ENCODE measurements at places on chromosomes 2 and 18.

GRCh38 chr18:49968644-49969309, 155.4 kb upstream of the ACAA2 start:
- no peak for DNase-seq

DNA sequence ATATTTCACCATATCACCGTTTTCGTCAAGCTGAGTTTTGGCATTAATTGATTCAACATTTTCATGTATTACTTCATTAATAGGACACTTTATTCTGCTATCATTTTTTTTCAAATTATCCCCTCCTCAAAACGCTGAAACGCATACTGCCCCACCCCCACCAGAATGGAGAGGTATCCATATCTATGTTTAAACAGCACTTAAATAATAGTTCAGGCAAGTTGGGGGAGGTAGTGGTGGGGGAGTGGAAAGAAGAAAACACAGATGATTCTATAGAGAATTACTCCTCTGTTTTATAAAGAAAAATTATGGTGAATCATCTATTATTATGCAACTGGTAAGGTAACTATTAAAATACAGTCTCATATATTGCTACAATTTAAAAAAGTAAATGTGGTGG, 314.4 kb upstream of the ZEB2 start:
- no peak for DNase-seq

DNA sequence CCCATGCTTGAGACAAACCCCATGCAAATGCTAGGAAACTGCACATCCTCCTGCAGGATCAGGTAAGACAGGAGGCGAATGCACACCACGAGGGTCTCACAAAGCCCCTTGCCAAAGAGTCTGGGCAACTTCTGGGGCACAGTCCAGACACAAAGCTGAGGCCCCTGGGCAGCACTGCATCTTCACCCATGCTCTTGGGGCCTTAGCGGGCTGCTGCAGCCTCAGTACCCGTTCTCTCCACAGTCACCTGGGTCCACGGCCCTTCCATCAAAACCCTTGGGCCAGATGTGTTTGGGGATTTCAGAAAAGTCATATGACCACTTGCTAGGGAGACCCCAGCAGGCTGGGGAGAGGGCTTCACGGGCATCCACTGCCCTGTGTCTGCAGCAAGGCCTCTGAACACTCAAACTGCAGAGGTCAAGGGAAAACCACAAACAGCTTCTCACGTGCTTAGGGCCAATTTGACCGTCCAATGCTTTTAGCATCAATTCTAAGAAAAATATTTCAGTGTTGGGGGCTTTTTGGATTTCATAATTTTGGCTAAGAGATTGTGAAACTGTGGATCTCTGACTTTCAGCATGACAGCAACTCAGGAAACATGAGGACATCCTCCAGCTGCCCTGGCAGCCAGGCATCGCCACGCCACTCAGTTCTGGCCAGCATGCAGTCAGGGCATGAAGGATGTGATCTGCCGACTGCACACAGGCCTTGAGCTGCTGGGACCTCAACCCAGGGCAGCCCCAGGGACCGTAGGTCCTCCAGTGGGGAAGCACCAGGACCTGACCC, 20.0 kb downstream of the PASK start:
- DNase-seq, result no peak

DNA sequence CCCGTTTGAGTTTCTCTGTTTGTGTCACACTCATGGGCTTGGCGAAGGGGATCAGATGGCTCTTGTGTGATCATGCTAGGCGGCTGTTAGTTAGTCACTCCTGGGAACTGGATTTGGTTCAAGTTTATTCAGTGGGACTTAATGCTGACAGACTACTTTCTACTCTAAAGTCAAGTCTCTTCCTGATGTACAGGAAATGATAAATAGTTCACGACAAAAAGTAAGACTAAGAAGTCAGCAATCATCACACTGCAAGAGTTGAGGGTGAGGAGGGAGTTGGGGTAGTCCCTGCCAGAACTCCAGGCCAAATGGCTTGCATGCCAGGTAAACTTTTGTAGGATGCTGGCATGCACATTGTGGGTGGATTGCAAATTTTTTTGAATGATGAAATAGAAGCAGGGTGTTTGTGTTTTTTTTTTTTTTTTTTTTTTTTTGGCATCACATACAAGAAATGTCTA, 25.1 kb upstream of the CCL20 start:
- no peak for DNase-seq

DNA sequence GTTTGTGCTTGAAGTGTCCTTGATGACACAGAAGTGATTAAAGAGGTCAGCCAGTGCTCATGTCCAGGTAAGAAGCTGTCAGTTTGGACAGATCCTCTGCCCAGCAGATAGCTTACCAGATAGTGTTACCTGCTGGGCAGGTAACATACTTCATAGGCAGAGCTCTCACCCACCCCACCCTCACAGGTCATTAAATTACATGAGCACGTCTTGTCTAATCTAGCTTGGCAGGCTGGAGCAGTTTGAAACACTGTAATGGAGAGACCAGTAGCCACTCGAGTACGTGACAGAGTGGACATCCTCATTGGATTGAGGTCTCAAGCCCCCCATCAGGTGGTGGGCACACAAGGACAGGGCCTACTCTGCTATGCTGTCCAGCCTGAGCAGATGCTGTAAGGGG, 27.1 kb downstream of the TTC32 start:
- DNase-seq, result no peak

- DNase-seq, result no peak
Observed at GRCh38 chr18:5391409-5391808, 95.9 kb upstream of the ZBTB14 start.

DNA sequence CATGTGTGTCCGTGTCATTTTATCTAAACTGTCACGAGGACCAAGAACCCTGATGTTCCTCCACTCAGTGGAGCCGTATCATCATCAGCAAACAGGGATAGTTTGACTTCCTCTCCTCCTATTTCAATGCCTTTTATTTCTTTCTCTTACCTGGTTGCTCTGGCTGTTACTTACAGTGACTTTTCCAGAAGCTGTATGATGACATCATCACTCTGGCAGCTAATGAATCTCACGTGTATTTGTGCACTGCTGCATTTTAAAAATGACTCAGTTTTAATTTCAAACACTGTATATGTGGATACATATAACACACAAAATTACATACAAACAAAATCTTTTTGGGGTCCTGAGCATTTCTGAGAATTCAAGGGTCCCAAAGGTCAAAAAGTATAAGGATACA, 481.4 kb downstream of the CDH2 start:
- no peak for DNase-seq

DNA sequence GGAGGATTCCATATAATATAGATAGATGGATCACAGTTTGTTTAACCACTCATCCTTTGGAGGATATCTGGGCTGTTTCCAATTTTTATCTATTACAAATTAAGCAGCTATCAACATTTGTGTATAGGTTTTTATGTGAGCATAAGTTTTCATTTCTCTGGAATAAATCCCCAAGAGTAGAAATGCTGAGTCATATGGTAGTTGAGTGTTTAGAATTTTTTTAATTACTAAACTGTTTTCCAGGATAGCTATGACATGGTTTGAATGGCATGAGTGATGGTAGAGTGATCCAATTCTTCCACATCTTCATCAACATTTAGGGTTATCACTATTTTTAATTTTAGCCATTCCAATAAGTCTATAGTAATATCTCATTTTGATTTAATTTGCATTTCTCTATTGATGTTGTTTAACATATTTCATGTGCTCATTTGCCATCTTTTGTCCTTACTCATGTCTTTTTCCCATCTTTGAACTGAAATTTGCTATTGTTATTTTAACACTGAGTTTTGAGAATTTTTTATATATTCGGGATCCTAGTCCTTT, 31.4 kb downstream of the ABCB11 start:
- DNase-seq, result no peak

GRCh38 chr2:67898595-67898994, 164.2 kb downstream of the C1D start:
- DNase-seq, result no peak

DNA sequence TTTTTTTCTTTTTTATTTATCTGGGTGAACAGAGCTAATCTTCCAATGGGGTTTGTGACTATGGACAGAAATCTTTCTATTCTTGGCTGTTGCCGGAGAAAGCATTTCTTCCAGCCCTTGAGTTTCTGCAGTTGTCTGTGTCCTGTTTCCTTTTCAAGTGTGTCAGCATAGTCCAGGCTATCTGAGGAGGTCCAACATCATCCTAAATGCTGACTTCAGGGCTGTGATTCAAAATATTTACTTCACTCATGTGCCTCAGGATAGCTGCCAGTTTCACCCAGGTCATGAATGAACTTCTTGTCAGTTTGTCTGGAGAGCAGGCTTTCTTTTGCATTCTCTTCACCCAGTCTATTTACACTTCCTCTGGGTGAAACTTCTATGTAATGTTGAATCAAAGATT, 27.9 kb downstream of the ITGAV start:
- DNase-seq, result no peak

- no peak for DNase-seq
Observed at GRCh38 chr2:38934742-38935141, 45.1 kb downstream of the ARHGEF33 start.

- no peak for DNase-seq
Observed at GRCh38 chr2:235218486-235218907, 266.7 kb downstream of the SH3BP4 start.

GRCh38 chr2:214536625-214537024, 125.8 kb downstream of the VWC2L start:
- no peak for DNase-seq

- DNase-seq, result no peak
Observed at GRCh38 chr2:95574506-95574905, 17.3 kb upstream of the TRIM43 start.

GRCh38 chr2:26570083-26570430, 71.1 kb downstream of the CIB4 start:
- no peak for DNase-seq

Data from CD4-positive, alpha-beta T cell treated with Interleukin-2 at 100 ng/mL for 4 hours (primary cell).